ENCODE measurements at places on chromosomes 7 and 10. TPM values are rescaled to one million over a fixed set of nuclear protein-coding genes. Genes with fewer than 3 reads are reported as not detected.

HOXA5 gene
- polyA plus RNA-seq = 8.6 TPM

AMZ1 gene
- 0.15 TPM for polyA plus RNA-seq

CPVL gene
- 0.57 TPM for polyA plus RNA-seq

TMEM72 gene
- not detected for polyA plus RNA-seq

NODAL gene
- 0.41 TPM for polyA plus RNA-seq

LRRD1 gene
- not detected for polyA plus RNA-seq

TSPAN15 gene
- 1.8 TPM for polyA plus RNA-seq

ADRB1 gene
- 0.03 TPM for polyA plus RNA-seq

ETV1 gene
- polyA plus RNA-seq = 14.6 TPM

ZDHHC16 gene
- polyA plus RNA-seq = 85.7 TPM
